NCI-H1105 (cell line): ENCODE measurements at places on chromosomes 11 and 22.

- no peak for DNase-seq
These were observed 69.2 kb upstream of the CRYBB3 start for GRCh38 chr22:25130462-25130861.

GRCh38 chr11:122883646-122883979 is 1.1 kb downstream of the JHY start:
- no peak for DNase-seq

GRCh38 chr11:8036002-8036802 is 44.8 kb upstream of the TUB start:
- DNase-seq, result no peak

DNA sequence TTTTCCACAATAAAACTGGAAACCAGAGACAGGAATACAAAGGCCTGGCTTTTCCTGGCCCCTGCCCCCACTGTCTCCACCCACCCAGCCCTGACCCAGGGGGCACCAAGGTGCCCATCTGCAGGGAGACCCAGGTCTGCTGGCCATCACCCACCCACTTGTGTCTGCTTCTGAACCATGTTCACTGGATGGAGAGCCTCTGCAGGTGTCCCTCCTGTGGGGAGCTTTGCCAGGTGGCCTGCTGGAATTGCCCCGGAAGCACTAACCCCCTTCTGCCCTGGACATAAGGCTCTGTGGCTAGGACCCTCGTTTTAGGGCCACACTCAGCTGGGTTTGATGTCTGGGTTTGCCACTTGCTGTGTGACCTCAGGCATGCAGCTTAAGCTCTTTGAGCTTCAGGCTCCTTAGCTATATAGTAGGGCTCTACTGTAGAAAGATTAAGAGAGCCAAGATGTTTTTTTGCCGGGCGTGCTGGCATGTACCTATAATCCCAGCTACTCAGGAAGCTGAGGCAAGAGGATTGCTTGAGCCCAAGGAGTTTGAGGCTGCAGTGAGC is 3.9 kb downstream of the SCARF2 start:
- DNase-seq, result no peak

DNA sequence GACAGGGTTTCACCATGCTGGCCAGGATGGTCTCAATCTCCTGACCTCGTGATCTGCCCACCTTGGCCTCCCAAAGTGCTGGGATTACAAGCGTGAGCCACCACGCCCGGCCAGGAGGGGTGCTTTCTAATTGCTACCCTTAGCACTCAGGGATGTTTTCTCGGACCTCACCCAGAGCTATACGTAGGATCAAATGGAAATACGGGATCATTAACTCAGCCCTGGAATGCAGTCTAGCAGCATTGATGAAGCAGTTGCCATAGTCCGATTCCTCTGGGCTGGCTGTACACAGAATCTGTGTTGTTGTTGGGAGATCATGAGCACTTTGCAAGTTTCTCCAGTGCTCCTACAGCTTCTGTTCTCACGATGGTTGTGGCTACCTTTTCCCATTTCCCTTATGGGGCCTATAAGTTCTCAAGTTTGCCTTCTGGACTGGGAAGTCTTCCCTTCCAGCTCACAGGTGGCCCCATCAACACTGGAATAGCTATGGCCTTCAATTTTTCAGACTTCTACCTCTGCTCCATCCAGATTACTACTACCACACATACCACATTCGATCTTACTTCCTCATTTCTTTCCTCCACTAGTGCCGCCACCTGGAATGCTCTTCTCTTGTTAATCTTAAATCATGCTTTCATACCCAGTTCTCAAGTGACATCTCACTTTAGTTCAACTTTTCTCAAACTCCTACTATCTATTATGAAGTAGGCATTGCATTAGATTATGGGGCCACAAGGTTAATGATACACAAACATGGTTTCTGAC is 16.1 kb upstream of the PCF11 start:
- DNase-seq, result no peak

DNA sequence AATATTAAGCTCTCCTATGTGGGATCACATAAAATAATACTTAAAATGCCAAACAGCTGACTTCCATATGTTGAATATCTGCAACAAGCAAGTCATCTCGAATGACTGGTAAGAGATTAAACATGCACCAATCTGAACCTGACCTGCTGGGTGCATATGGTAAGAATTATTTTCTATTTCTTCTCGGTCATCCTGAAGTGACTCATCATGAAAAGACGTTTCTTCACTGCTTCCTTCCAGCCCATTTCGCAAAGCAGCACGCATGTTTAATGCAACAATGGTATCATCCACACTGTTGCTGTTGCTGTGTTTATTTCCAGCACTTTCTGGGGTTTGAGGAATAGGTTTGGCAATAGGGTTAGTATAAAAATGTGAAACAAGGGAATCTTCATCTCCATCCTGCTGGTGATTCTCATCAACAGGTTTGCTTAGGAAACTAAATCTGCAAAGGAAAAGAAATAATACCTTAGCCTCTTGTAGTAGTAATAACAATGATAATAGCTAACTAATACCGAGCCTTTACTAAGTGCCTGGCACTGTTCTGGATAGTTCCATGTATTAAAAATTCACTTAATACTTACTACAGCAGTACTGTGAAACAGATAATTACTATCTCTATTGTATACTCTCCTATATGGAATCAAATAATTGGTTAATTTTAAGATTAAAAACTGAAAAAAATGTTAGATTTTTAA is 52.0 kb upstream of the CHRNA10 start:
- DNase-seq, result no peak

DNA sequence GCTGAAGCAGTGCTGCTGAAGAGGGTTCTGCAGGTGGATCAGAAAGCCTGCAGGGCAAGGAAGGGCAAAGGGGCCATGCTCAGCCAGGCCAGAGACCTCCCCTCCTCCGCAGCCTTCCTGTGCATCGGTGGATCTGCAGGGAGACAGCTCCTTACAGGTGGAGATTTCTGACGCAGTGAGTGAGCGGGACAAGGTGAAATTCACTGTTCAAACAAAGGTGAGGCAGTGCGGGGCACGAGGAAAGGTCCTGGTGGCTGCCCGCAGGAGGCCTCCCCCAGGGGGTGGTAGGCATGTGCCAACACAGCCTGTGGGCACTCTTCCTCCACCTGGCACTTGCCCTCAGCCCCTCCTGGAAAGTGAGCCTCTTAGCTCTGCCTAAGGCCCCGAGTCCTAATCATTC is 8.6 kb downstream of the CFL1 start:
- no peak for DNase-seq

GRCh38 chr22:29635734-29636357 is 32.4 kb downstream of the NF2 start:
- no peak for DNase-seq
